ENCODE measurements at places on chromosomes 3 and 15. TPM values are rescaled to one million over a fixed set of nuclear protein-coding genes. Genes with fewer than 3 reads are reported as not detected.

GRCh38 chr3:177119829-177120228 is 77.5 kb downstream of the TBL1XR1 start:
- DNase-seq, result no peak

The CLDN18 gene
- polyA plus RNA-seq, result not detected

GRCh38 chr3:129061888-129062834 is 1.6 kb downstream of the GP9 start:
- no peak for DNase-seq

The PTX3 gene
- 235 TPM for polyA plus RNA-seq

- no peak for DNase-seq
These were observed 17.9 kb upstream of the P2RY14 start for GRCh38 chr3:151296226-151296625.

DNA sequence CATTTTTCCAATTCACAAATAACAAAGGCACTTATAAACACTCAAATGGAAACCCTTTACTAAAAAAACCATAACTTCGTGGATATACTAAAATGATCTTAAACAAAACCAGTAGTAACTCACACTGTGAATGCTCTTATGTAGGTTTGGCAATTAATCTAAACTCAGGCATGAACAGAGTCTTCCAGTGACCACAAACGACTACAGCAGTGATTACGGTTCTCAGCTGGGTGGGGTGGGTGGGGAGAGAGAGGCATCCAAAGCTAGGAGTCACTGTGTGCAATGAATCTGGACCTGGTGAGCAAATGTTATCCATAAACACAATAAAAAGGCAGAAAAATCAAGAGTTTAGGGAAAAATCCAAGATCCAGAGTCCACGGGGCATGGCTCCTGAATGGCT is 21.3 kb downstream of the SLC12A8 start:
- DNase-seq, result no peak

GRCh38 chr3:27971600-27971999 is 249.5 kb upstream of the EOMES start:
- no peak for DNase-seq

DNA sequence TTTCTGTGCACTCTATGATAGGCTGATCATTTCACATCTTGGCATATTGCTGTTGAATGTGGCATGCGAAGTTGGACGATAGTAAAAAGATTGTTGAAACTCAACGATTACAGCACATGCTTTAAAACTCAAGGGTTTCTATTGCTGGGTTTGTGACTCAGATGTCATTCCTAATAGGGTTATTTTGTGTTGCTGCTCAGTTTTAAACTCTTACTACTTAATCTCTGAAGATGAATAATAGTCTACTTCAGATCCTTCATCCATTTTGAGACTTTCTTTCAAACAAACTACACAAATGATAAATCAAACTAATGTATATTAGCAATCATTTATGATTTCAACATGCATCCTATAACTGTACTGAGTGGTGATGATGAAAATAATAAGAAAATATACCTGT is 71.3 kb upstream of the MBNL1 start:
- DNase-seq, result no peak

DNA sequence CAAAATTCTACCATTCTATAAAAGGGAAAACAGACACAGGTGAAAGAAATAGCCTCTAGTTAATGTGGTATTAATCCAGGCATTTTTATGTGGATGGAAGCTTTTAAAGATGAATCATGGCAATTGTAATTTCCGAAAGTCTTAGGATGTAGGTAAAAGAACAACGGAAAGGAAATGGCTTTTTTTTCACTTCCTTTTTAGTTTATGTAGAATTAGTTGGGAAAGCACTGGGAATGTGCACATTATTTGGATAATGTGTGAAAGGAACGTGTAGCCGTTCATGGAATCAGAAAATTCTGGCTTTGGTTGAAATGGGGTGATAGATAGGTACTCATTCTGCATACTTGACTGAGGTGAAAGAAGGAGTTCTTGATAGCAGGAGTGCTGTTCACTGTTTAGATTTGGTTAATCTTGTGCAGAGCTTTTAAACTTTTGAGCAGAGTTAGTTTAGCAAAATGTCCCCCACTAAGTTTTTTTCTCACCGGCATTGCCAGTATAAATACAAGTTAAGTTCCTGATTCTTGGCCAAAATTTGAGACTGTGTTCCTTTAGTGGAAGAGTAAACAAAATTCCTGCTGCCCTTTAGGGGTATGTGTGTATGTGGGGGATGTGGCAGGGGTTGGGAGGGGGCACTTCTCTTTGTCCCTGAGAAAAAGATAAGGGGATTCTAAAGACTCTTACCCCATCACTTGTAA is 20.2 kb upstream of the UTS2B start:
- no peak for DNase-seq

The CACNA2D2 gene
- polyA plus RNA-seq, result 0.09 TPM

DNA sequence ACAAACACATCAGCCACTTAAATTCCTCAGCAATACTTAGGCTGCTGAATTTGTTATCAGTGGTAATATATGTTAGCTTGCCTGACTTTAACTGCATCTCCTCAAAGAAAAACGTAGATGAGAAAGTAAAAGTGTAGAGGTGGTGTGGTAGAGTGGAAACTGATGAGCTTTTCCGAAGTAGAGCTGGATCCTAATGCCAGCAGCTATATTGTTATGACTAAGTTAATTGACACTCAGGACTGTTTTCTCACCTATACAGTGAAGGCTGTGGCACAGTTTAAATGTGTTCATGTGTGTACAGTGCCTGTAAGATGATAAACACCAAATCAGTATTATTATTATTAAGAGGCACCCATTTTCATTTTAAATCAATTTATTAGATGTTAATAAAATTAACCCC is 174.9 kb downstream of the TNIK start:
- DNase-seq, result no peak

- no peak for DNase-seq
These were observed 3.7 kb upstream of the SLC6A6 start for GRCh38 chr3:14398797-14399106.

GRCh38 chr3:142963516-142964448 is at the start of gene PAQR9:
Gene PAQR9 (minus strand): TSS chr3:142963674. CDS start chr3:142963336, 338 bp downstream.
- DNase-seq, result no peak

DNA sequence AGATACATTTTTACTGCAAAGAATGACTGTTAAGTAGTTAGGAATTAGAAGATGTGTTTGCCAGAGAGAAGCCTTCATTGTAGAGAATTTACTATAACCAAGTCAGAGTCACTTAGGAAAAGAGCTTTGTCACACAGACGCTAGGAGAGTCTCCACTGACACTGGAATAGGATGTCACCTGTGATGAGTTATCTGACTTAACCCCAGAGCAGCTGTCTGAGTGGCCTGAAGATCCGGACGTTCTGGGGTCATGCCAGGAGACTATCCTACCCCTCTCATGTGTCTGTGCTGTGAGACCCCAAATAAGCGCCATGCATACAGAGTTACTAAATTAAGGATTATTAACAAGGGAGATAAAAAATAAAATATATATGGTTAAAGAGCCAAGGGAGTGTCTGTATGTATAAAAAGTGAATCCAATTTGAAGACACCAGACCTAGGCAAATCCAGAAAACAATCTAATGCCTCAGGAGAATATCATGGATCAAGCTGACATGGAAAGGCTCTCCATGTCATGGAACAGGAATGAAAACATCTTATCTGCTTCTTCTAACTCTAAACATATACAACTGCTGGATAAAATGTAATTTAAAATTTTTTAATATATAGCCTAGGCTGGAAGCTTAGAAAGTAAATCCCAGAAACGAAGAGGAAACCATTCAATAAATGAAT is 43.5 kb downstream of the ITGB5 start:
- no peak for DNase-seq

DNA sequence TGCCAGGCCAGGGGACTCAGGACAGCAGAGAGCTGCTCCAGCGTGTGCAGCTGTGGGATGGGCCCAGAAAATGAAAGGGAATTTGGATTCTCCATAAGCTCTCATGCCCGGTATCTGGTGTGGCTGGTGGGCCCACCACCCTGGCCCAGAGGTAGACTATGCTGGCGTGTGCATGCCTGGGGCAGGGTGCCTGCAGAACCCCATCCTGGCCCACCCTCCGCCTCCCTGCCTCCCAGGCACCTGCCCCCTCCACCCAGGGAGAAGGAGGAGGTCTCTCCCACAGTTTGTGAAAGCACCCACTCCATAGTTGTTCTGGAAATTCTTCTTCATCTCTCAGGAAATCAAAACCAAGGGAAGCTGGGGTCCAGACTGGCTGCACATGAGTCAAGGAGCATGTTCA is 112.9 kb downstream of the ADCY5 start:
- DNase-seq, result no peak

GRCh38 chr15:79540551-79540950 is 108.4 kb downstream of the MINAR1 start:
- no peak for DNase-seq

The PRICKLE2 gene
- polyA plus RNA-seq, result 14.7 TPM
